ENCODE measurements at places on chromosomes 2 and 18.

DNA sequence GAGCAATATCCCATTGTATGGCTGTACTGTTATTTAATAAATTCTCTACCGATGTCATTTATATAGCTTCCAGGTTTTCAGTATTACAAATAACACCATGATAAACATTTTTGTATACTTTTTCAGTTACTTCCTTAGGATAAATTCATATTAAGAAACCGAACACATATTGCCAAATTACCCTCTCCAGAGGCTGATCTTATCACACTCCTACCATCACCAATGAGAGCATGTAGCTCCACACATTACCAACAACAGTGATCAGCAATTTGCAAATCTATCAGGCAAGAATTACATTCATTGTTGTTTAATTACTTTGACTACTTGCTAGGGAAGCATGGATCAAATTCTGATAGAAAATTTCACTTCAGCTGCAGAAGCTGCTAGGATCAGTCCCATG lies 5.8 kb upstream of the NDUFV2 start:
- DNase-seq = no peak

- no peak for DNase-seq
Observed at GRCh38 chr2:163594497-163594896, 141.3 kb downstream of the FIGN start.

- no peak for DNase-seq
Observed at GRCh38 chr2:132497591-132497990, 81.0 kb downstream of the GPR39 start.

- DNase-seq = no peak
Observed at GRCh38 chr2:230505162-230505561, 89.2 kb downstream of the SP100 start.

GRCh38 chr2:134927195-134927594 lies 8.6 kb downstream of the CCNT2 start:
- DNase-seq = no peak

- no peak for DNase-seq
Observed at GRCh38 chr2:150047620-150048222, 439.7 kb downstream of the RND3 start.

DNA sequence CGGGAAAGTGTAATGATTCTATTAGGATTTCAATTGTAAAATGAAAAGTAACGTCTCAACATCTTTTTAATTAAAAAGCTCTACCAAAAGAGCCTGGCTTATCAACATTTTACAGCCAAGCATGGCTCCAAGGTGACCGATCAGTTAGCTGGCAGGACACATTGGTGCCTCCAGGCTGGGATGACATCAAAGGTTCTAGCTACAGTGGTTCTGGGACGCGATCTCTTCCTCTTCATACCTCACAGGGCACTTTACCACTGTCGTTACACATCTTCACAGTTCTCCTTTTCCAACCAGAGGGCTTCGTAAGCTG lies 693 bp downstream of the ORC2 start:
- DNase-seq = no peak

DNA sequence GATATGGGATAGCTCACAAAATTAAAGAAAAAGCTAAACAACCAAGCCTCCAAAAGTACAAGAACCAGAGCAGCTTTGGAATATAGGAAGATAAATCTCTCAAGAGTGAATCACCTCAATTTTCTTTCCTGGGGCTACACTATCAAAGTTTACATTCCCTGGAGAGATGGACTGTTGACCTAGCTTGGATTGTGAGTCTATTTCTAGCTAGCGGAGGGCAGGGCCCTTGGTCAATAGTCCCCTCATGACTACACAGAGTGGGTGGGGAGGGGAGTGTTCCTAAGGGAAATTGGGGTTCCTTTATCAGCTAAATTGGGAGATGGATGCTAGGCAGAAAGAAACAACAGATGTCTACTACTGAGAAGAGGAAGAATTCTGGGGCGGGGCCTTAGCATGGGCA lies 29.9 kb upstream of the EIF2AK3 start:
- no peak for DNase-seq

Measured in bone marrow (tissue), 2 donors.